ENCODE measurements at places on chromosomes 11 and 22.

- DNase-seq = no peak
Observed at GRCh38 chr11:92852229-92852628, 117.2 kb upstream of the MTNR1B start.

- no peak for DNase-seq
Observed at GRCh38 chr11:112634995-112635737, 326.1 kb upstream of the NCAM1 start.

DNA sequence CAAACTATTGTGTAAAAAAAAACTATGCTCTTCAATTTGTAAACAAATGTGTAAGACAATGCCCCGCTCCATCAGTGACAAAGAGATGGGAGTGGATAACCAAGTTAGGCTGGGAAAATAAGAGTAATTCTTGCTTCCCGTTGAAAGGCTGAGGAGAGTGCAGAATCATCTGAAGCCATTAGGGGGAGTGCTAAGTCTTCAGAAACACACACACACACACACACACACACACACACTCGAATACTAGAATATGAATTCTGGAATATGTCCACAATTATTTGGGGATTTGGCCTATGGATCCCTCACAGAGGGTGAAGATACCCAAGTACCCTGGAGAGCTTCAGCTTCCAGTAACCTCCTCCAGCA lies 27.8 kb upstream of the ROBO3 start:
- peak; percentile 93 for DNase-seq

GRCh38 chr11:27013781-27014361 lies 20.0 kb downstream of the FIBIN start:
- DNase-seq = no peak

DNA sequence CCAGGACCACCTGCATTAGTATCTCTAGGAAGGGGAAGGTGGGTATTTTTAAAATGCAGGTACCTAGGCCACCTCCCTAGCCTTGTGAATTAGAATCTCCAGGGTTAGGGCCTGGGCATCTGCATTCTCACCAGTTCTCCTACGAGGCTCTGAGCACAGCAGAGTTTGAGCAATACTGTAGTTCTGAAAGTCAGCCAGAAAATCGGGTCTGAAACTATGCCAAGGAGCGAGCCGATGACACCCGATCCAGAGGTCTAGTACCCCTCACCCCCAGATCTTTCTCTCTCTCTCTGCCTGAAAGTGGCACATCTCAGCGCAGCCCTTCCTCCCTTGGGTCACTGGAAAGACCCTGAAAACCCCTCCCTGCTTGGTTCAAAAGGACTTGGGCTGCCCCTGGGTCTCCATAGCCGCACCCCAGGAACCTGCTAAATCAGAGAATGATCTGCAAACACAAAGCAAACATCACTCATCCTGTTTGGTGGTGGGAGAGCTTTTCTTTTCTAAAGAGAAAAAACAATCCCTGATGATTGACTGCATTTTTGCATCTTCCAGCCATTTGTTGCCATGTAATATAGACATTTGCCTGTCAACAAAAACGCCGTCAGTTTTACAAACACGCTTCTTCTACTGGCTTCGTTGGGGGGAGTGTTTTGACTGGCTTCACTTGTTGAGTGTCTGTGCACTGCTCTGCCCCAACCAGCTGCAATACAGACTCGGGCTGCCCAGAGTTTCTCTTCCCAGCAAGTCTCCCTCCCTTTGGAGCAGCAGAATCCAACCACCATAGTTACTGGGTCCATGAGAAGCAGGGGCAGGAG lies 229.9 kb downstream of the MN1 start:
- DNase-seq = no peak

- peak; percentile 25 for DNase-seq
Observed at GRCh38 chr11:19673924-19674729, 38.5 kb upstream of the NAV2 start.

DNA sequence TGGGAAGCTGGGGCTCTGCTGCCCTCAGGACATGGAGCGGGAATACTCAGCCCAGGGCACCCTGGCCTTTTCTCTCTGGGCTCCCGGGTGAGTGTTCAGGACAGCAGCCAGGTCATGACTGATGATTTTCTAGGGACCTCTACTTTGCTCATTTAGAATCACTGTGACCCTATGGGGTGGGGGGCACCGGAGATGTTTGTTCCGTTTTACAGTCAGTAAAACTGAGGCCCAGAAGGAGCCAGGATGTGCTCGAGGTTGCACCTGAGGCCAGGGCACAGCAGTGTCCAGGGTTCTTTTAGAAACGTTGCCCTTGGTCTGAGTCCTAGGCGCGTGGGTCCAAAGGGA lies 48.1 kb downstream of the SMIM38 start:
- DNase-seq = no peak

- no peak for DNase-seq
Observed at GRCh38 chr11:60129853-60130252, 41.4 kb downstream of the MS4A2 start.

- DNase-seq = peak; percentile 62
Observed at GRCh38 chr22:49632199-49633009, 195.3 kb downstream of the BRD1 start.

DNA sequence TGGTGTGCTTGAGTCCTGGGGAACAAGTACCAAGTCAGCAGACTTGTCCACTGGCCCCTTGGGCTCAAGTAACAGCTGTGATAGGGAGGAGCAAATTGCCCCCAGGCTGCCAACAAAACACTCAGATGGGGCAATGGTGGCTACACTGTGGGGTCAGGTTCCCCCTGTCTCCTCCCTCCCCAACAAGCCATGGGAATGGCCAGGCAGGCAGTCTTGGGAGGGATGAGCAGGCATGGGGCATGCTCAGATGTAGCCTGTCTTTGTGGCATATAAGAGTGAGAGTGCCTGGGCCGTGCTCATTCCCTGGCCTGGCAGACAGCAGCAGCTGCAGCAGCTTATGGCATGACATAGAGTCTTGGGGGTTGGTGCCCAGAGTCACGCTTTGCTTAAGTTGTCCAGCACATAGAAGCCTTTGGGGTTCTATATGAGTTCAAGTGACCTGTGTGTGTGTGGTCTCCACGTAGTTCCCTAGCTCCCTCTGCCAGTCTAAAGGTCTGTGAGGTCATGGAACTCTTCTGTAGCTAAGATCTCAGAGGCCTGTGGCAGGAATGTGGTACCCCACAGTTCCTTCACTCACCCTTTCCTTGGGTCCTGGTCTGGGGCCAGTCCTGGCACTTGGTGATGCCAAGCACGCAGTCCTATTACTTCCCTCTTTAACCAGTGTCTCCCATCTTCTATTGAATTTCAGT lies 44.7 kb downstream of the BIRC2 start:
- DNase-seq = no peak

DNA sequence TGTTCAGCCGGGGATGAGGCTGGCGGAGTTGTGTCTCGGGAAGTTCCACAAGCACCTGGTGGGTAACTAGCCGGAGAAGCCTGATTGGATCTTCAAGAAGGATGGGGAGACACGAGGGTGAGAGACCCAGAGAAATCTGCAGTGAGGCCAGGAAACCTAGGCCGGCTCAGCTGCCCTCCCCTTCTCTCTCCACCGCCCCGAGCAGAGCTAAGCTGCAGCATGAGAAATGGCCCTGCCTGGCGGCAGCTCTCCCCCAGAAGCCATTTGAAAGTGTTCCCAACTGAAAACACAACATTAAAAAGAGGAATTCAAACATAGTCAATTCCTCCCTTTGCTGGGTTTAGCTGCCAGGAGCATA lies 77.8 kb upstream of the SHISAL1 start:
- DNase-seq = no peak

DNA sequence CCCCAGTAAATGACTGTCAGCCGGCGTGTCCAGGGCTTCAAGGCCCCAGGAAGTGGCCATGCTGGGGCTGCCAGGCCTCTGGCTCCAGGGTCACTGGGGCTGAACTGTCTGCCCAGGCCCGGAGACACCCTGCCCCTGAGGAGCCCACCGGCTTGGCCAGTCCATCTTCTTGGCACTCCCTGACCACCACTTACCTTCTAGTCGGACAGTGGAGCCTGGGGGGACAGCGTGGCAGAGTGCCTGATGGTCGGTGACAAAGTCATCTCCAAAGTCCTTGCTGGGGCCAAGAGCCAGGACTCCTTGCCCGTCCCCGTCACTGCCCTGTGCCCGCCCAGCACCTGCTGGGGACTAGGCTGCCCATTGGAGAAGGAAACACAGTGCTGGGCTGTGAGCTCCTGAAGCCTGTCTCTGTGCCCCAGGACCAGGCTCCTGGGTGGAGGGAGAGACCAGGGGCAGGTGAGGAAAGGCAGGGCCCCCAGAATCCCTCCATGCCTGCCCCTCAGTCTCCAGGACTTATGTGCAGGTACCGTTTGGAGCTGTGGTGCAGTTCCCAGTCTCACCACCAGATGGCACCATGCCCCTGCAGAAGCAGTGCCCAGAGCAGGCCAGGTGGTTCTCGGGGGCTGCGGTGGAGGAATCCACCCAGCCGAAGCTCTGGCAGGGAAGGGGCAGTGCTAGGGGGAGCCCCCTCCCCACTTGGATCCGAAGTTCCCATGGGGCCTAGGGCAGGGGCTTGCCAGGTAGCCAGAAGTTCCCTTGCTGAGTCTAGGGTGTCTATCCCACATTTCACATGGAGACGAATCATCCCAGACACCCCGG lies 6.0 kb upstream of the CCDC188 start:
- peak; percentile 81 for DNase-seq

GRCh38 chr11:87803748-87804147 lies 371.5 kb downstream of the RAB38 start:
- DNase-seq = no peak

DNA sequence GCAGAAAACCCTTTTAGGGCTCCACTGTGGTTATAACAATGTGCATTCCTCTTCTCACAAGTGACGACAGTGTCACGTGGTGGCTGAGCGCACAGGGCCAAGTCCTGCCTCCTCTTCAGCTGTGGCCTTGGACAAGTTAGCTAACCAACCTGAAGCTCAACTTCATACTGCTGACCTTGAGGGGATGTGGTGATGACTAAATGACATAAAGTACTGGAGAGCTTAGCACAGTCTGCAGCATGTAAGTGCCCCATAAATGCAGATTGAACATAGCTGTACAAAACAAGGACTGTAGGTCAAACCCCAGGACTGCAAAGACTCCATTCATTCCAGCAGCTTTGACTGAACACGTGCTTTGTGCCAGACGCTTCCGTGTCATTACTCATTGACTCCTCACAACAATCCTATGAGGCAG lies 20.1 kb upstream of the MRGPRX2 start:
- peak; percentile 89 for DNase-seq

DNA sequence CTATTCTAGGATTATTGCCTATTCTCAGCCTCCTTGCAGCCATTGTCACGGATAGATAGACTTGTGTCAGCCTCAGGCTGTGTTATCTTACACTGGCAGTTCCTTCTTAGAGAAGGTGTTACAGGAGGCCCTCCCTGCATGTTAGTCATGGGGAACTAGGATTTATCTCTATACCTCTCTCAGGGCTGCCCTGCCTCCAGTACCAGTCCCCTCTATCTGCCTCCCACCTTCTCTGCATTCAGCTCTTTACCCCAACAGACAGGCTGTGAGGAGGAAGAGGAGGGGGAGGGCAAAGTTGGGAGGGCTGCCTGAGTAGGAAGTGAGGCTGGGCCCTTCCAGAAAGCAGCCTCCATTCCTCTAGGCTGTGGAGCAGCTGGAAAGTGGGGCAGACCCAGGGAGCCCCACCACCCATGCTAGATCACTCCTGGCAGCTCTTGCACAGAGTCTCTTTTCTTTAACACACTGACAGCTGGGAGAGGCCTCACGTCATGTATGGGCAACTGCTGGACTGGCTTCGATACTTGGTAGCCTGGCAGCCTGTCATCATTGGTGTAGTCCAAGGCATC lies 2.9 kb upstream of the IL18BP start:
- DNase-seq = no peak

GRCh38 chr22:32804531-32805360 lies 3.2 kb downstream of the TIMP3 start:
- no peak for DNase-seq

DNA sequence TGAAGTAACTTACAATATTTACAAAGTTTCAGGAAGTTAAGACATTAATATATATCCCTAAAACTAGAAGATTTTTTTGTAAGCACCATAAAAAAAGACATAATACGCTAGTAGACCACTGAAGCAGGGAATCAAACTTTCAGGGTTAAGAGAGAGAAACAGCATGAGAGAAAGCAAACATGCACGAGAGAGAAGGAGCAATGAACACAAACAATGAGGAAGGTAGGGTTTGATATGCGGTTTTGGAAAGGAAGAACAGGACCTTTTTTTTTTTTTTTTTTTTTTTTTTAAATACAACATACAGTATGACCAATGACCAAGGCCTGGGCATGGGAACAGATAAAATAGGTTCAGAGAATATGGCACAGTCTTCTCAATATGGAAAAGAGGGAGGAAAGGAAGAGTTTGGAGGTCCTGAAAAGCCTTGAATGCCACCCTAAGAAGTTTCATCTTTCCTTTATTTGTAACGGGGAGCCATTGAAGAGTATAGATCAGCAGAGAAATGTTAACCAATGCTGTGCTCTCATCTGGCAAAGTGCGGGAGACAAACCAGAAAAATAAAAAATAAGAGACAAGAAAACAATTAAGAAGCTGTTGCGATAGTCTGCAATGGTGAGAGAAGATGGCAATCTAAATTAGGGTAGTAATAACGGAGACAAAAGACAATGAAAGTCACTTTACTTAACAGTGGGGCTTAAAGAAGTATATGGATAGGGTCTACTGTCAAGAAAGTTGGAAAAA lies 101.0 kb downstream of the USP35 start:
- DNase-seq = no peak

DNA sequence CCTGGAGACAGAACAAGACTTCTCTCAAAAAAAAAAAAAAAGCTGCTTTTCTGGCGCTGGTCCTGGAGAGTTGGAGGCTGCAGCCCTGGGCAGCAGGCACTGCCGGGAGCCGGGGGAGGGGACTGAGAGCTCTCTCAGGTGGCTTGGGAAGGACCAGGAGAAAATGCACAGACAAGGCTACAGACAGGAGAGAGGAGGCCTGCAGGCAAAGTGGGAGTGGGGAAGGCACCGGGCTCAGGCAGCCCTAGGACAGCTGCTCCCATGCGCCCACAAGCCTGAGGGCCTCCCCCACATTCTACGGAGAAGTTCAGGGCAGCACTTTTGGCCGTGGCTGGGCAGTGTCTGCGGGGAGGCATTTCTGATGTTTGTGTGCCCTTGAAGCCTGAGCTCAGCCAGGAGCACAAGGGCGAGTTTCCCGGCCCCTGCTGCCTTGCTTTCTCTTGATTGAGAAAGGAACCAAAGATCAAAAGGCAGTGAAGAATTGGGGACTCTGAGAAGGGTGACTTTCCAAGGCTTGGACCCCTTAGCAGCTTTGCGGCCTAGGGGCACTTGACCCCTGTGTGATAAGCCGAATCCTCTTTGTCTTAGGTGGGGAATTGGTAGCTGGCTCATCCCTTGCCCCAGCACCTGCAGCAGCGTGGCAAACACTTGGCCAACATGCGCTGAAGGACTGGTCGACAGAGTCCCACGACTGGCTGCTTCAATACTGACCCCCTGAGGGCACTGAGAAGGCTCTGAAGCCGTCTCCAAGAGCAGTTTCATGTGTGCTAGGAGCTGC lies 35.3 kb downstream of the PPM1F start:
- peak; percentile 37 for DNase-seq

All from fibroblast of pulmonary artery (primary cell).